Activated naive CD4-positive, alpha-beta T cell treated with anti-CD3 and anti-CD28 coated beads, Interleukin-2, amount 50 U/mL, for 72 hours (primary cell): ENCODE measurements at places on chromosomes 12 and 14.
A peak's percentile ranks its signal among the peaks of the same experiment; 100 is the strongest.

- DNase-seq, result no peak
Observed at GRCh38 chr12:17371491-17372215, 718.3 kb downstream of the RERGL start.

DNA sequence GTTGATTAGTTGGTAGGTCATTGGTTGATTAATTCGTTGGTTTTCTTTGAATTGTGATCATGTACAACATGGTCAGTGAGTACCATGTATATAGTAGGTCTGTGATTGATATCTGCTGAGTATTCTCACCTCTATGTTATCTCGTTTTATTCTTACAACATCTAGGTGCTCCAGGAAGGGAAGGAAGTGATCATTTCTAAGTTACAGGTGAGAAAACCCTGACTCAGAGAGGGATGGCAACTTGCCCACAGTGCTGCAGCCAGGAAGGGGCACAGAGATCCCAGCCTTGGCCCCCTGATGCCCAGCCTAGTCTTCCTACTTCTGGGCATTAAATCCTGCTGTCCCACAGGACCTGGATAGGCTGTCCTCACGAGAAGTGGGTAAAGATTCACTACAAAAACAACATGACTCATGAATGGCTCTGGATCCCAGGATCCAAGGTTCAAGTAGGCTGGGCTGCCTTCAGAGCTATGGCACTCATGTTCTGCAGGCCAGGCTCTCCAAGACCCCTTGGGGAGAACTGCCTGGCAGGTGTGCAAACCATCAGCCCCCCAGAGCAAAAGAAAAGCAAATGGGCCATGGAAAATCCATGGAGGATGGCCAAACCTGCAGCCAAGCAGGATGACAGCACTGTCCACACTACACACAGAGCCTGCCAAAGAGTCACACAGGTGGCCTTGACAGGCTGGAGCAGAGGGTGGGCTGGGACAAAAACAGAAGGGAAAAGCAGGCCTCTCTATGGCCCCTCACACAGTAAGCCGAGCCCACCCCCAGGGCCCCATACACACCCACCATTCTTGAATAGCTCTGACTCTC, 146.2 kb downstream of the BCL11B start:
- no peak for DNase-seq

DNA sequence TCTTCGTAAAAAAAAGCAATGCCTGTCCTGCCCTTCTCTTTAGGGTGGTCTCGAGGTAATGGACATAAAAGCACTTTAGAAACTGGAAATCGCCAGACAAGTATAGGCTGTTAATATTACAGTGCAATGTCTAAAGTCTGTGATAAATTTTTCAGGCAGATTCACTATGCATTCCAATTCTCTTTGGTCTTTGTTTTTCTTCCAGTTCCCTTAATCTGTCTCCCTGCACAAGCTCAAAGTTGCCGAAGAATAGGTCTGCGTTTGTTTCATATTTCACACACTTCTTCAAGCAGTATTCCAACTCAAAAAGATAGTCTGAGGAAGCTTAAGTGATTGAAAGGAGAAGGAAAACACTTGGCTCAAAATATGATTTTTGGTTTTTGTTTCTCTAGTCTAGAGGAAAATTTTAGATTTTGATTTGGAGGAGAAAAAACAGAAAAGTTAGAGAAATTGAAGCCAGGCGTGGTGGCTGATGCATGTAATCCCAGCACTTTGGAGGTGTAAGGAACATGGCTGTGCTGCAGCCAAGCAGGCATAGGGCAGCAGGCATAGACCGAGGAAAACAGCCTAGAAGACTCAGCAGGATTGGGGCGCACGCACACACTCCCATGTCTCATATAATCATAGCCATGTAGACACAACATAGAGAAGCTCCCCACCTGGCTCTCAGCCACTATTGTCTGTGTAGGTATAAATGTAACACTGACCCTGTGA, 96.2 kb upstream of the TMPO start:
- no peak for DNase-seq

DNA sequence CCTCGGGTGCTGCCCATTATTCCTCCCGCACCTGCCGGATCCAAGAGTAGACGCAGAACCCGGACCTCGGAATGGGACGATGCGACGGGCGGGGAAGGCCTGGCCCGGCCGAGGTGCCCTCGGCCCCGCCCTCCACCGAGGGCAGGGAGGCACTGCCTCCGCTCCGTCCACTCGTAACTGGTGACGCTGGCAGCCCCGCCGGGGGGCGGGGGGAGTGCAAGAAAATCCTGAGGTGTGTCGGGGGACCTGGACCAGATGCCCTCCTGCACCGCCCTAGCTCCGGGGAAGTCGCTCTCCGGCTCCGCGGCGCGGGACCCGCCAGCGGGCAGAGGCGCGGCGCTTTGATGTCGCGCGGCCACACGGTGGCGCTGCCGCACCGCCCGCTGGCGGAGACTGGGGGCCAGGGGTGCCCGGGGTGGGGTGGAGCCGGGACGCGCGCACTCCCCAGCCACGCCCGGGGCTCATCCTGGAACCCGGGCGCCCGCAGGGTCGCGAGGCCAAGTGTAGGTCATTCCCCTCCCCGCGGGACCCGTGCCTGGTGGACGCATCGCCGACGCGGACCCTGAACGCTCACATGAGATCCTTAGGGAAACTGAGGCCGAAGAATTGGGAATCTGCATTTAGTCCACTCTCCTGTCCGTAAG, 202.8 kb downstream of the TTC8 start:
- peak; percentile 69 for DNase-seq

GRCh38 chr14:104563191-104563741, 16.3 kb upstream of the C14orf180 start:
- no peak for DNase-seq

DNA sequence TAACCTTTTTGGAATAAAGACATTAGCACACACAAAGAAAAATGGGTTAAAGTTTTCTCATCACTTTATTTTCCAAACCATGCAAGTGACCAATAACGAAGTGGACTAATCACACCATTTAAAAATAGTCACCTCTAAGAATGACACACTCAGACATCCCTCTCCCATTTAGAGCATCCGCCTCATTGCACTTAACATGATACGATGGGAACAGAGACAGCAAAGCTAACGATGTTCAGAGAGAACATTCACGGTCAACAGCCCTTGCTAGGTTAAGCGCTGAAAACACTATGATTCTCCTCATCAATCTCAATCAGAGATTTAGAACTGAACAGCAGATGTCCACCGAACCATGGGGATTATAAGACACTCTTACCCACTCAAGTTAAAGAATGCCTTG, 35.8 kb downstream of the NIN start:
- no peak for DNase-seq

DNA sequence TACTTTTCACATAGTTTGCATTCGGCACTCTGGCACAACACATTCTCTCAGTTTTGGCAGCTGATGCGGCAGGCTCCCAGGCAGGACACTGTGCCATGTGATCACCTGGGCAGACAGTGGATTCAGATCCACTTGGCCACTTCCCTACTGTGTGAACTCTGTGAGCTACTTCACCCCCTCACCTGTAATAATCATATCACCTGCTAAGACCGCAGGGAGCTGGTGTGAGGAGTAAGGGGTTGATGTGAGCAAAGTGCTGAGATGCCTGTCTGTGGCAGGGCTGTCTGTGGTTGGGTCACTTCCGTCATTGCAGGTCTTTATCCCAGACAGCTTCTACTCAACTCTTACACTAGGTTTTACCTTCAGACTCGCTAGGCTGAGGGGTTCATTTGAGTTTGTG, 50.4 kb upstream of the AMN start:
- no peak for DNase-seq

- DNase-seq, result no peak
Observed at GRCh38 chr12:28216016-28216415, 25.8 kb downstream of the CCDC91 start.

GRCh38 chr12:2862876-2863275, 6.0 kb upstream of the TEX52 start:
- no peak for DNase-seq

DNA sequence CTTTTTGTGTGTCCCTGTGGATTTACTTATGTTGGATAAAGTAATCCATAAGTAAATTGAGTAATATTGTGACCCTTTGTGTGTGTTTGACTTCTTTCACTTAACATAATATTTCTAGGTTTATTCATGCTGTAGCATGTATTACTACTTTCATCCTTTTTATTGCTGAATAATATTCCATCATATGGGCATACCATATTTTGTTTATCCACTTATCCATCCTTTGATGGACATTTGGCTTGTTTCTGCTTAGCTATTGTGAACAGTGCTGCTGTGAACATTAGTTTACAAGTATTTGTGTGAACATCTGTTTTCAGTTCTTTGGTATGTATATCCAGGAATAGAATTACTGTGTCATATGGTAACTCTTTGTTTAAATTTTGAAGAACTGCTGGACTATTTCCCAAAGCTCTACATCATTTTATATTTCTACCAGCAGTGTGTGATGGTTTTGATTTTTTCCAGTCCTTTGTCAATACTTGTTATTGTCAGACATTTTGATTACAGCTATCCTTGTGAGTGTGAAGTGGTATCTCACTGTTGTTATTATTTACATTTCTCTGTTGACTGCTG, 25.2 kb downstream of the G2E3 start:
- no peak for DNase-seq

GRCh38 chr12:65123435-65124063, 2.4 kb upstream of the WIF1 start:
- DNase-seq, result no peak

DNA sequence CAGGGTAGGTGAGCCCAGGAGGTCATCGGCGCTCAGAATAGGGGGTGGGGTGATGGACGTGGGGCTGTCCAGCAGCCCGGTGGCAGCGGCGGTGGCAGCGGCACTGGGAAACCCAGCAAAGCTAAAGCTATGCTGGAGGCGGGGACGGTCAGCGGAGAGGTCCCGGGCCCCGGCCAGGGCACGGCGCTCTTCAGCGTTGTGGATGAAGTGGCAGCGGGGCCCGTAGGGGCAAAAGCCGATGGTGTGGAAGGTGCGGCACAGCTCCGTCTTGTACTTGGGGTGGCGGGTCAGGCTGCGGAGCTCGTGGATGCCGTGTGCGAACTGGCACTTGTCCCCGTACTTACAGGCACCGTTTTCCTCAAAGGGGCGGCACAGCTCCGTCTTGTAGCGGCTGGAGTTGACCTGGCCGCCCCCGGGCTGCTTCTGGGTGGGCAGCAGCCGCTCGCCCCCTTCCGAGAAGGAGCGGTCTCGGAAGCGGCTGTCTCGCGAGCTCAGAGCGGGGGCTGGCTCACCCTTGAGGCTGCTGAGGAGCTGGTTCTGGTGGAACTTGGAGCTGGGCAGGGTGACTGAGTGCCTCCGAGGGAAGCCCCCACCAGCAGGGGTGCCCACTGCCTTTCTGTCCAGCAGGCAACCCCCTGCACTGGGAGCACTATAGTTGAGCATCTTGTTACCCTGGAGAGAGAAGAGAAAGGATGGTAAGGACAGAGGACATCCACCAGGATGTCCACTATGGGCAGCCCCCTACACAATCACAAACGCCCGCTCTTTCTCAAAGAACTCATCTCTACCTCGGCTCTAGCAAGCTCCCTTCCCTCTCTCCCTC, 2.8 kb downstream of the ZFP36L1 start:
- DNase-seq, result peak; percentile 37

GRCh38 chr12:2904260-2904659, 13.6 kb downstream of the TULP3 start:
- no peak for DNase-seq

- no peak for DNase-seq
Observed at GRCh38 chr14:62187265-62187664, 425.0 kb downstream of the SNAPC1 start.

- no peak for DNase-seq
Observed at GRCh38 chr12:119415714-119416113, 81.2 kb downstream of the CCDC60 start.

- no peak for DNase-seq
Observed at GRCh38 chr14:61498303-61498702, 176.9 kb downstream of the PRKCH start.
